ENCODE measurements at places on chromosomes 11 and 22.

GRCh38 chr11:121389651-121390050 lies 62.5 kb upstream of the SORL1 start:
- DNase-seq = no peak

DNA sequence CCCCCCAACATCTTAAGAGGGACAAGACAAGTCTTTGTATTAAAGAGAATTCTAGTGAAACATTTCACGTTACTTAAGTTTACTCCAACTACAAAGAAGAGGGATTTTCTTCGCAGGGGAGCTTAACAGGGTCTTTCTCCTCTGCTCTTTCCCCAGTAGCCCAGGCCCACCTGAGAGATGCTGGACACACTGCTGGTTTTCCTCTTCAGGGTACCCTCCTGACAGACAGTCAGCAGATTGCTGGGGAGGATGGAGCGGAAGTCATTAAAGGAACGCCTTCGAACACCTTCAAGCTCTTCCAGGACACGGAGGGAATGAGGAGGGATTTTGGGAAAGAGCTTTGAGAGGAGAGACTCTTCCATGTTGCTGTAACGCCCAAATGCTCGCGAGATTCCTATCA lies 39.1 kb downstream of the PI4KA start:
- no peak for DNase-seq

GRCh38 chr11:101453682-101454081 lies 130.1 kb downstream of the TRPC6 start:
- no peak for DNase-seq

DNA sequence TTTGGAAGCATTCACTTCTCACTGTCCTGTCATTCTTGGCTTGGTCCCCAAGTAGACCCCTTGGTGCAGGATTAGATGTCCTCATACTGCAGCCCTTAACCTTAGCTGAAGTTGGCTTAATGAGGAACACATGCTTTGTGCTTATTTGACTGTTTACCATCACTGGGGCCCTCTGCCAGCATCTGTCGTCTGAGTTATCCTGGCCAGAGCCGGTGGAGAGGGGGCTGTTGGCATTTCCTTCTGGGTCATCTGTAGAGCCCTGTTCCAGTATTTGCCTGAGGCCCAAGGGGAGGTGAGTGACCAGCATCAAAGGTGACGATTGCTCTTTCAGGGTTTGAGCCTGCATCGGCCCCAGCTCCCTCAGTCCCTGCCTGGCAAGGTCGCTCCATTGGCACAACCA lies 126.4 kb upstream of the RASSF10 start:
- no peak for DNase-seq

- no peak for DNase-seq
Measured at GRCh38 chr11:57175478-57175877, 6.3 kb upstream of the LRRC55 start.

DNA sequence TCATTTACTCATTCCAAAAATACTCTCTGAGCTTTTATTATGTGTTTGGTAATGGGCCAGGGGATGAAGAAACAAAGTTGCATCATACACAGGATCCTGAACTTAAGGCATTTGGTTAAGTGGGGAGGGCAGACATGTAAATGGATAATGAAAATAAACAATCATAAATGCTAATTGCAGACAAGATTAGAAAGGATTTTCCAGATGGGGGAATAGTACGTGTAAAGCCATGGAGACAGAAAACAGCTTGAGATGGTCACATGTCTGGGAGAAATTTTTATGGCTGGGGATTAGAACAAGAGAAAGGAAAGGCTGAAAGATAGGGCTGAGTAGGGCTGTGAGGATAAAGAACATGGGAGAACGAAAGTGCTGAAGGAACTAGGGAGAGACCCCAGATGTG lies 534.3 kb upstream of the LARGE1 start:
- no peak for DNase-seq

- no peak for DNase-seq
Measured at GRCh38 chr11:35945137-35945518, 1.3 kb downstream of the LDLRAD3 start.

DNA sequence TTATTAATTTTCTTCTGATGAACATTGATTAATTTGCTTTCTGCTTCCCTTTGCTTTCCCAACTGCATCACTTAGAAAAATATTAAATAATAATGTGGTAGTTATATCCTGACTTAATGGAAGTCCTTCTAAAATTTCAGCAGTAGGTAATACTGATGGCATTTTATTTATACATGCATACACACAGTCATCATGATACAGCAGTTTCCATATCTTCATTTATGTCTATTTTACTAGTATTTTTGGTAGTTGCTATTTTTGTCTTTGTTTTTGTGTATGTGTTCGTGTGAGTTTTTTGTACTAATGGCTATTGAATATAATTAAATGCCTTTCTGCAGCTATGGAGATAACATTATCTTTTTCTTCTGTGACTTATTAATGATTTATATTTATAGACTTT lies 484.7 kb upstream of the CNTN5 start:
- no peak for DNase-seq

DNA sequence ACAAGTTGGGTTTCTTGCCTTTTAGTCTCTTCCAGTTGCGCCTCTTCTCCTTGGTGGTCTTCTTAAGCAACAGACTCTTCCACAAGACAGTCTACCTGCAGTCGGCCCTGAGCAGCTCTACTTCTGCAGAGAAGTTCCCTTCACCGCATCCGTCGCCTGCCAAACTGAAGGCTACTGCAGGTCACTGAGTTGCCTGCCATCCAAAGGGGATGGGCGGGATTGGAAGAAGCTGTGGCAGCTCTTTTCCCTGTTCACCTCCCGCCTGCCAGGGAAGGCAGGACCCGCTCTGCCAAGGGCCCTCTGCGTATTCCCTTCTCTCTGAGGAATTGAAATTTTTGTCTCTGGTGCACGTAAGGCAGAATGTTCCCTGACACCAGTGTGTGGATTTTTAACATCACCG lies 9.2 kb upstream of the STT3A start:
- no peak for DNase-seq

DNA sequence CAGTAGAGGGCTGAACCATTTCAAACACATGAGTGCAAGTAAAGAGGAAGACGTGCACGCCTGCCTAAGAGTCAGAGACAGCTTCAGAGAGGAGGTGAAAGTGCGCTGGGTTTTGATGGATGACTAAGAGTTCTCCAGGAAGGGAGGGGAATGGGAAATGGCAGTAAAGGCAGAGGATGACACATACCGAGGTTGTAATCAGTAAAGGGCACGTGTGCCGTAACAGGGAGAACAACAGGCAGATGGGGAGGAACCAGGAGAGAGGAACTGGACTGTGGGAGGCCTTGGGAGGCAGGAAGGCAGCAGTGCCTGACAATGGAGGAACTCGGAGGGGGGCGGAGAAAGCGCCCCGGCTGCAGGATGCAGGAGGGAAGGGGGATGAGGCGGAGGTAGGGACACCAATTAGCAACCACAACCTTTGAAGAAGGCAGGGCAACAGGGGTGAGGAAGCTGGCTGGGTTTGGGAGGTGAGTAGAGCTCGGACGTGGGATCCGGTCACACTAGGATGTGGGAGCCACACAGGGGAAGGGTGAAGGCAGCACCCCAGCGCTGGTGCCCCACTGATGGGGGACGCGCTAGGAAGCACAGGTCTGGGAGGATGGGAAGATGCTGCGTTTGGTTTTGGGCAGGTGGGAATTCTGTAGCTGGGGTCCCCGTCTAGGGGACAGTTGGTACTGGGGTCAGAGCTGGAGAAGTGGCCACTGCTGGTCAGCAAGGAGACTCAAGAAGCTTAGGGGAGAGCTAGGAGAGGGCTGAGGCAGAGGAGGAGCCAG lies 67.4 kb downstream of the SCUBE1 start:
- DNase-seq = no peak

GRCh38 chr11:8566613-8567210 lies 27.3 kb downstream of the STK33 start:
- no peak for DNase-seq

DNA sequence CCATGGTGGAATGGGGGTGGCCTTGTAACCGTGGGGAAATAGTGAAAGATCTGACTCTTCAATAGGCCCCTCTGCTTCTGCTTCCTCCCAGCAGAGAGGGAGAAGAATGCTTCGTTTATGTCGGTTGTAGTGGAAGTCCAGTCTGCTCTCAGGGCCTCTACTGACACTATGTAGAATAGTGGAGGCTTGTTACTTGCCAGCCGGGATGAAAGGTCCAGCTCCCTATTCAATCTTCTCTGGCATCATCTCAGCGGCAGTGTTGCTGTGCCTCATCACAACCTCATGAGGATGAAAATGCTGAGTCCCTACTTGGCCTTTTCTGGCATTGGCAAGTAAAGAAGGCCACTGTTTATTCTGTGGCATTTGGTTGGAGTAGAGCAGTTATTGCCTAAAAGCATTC lies 820.9 kb upstream of the TENM4 start:
- DNase-seq = no peak

GRCh38 chr22:50470491-50470890 lies 4.3 kb downstream of the SBF1 start:
- DNase-seq = no peak

Data from activated T-helper 1 cell treated with anti-CD3 and anti-CD28 coated beads, Interleukin-12 subunit alpha, Interleukin-12 subunit beta, Interleukin-2, Interleukin-4 antibody, amounts not matched to agents 30 ng/mL and 10 ng/mL and 1 ng/mL, durations not matched to agents 14 hours and 24 hours and 36 hours (primary cell).